ENCODE measurements at places on chromosomes 13 and 19.
A peak's percentile ranks its signal among the peaks of the same experiment; 100 is the strongest.

- DNase-seq = no peak
Measured at GRCh38 chr13:73800011-73800410, 334.2 kb downstream of the KLF12 start.

GRCh38 chr13:23696610-23697009, 126.4 kb downstream of the TNFRSF19 start:
- no peak for DNase-seq

GRCh38 chr19:43768273-43769050, 12.3 kb downstream of the KCNN4 start:
- DNase-seq = no peak

DNA sequence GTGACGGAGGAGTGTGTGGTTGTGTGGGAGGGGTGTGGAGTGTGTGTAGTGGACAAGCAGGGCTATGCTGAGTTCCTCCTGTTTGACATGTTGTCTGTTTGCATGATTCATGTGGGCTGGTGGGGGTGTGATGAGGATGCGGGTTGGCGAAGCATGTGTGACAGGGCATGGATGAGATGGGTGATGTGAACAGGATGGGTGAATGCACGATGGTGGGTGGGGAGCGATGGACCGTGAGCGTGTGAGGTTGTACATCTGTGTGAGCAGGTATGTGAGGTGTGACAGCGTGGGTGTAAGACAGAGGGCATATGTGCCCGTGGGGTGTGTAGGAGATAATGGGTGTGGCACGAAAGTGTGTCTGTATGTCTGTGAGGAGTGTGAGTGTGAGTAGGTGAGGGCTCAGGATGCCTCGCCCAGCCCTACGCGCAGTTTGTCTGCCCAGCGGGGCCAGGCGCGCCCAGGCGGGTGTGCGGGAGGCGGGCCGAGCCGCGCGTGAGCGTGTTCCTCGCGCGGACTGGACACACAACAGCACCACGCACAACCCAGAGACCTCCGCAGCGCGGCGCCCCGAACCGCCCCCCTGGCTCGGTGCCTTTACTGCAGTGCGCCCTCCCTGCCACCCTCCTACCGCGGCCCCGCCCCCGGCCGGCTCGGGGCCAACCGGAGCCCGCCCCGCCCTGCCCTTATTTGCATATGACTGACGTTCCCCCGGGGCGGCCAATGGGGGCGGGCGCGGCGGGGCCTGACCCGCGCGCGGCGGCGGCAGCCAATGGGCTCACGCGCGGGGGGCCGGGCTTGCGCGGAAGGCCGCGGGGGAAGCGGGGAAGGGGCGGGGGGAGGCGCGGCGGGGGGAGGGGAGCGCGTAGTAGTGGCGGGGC, 14.4 kb downstream of the CIC start:
- DNase-seq = peak; percentile 93

DNA sequence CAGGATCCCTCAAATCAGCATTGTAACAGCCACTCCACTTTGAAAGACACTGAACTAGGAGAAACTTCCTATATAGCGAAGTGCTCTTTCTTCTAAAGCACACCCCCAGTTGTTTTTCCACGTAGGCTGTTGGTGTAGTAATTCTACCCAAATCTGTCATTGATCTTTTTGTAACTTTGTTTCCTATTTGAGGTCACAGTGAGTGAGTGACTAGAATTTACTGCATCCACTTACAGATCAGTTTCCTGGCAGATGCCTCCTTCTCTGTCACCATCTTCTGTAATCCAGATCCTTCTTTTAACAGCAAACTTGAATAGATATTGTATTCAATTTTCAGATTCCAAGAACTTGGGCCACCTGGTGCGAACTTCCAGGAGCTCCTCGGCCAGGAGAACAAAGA, 15.3 kb downstream of the ZAR1L start:
- no peak for DNase-seq

GRCh38 chr19:2099937-2100718, 3.4 kb downstream of the IZUMO4 start:
- DNase-seq = no peak

- DNase-seq = no peak
Measured at GRCh38 chr19:7497292-7497691, 8.5 kb upstream of the PEX11G start.

GRCh38 chr13:85508683-85509329, 290.4 kb downstream of the SLITRK6 start:
- DNase-seq = no peak

- DNase-seq = no peak
Measured at GRCh38 chr13:45178349-45179162, 22.3 kb downstream of the KCTD4 start.

GRCh38 chr13:51453207-51453958, 547 bp upstream of the INTS6 start:
- DNase-seq = peak; percentile 59

DNA sequence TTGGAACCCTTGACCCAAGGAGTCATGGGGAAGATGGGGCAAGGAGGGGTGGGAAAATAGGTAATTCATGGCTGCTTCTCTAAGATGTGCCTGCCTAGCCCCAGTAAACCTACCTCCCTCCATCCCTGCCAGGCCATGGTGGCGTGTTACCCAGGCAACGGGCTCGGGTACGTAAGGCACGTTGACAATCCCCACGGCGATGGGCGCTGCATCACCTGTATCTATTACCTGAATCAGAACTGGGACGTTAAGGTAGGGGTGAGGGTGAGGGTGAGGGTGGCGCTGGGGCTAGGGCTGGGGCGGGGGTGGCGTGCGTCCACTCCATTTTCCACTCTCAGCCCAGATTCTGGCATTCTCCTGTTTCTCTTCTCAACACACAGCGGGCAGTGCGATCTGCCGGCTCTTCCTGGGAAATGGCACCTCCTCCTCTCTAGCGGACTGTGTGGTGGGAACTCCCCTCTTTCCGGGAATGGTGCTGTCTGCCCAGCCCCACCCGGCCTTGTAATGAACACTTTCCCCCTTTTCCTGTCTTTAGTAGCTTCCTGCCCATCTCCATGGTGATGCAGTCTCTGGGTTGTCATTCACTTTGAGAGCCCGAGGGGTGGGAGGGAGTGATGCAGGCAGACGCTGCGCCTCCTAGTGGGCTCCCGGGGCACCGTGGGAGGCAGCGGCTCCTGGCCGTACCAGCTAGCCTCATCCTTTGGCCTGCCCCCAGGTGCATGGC, 7.6 kb downstream of the EGLN2 start:
- DNase-seq = no peak

DNA sequence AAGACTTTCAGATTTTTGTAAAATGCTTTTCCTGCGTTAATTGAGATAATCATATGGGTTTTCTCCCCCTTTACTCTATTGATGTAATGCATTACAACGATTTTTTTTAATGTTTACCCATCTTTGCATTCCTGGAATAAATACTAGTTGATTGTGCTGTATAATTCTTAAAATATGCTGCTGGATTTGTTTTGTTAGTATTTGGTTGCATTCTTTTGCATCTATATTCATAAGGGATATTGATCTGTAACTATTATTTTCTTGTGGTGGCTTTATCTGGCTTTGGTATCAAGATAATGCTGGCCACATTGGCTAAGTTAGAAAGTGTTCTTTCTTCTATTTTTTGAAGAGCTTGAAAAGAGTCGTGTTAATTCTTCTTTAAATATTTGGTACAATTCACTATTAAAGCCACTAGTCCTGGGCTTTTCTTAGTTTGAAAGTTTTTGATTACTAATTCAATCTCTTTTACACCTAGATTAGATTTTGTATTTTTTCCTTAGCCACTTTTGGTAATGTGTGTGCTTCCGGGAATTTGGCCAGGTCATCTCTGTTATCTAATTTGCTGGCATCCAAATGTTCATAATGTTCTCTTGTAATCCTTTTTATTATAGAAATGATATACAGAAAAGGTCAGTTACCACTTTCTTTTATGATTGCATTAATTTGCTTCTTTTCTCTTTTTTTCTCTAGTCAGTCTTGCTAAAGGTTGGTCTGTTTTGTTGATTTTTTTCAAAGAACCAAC, 29.8 kb downstream of the KL start:
- no peak for DNase-seq

GRCh38 chr13:99009987-99010551, 32.2 kb upstream of the DOCK9 start:
- no peak for DNase-seq

GRCh38 chr13:113267642-113268405, 29.2 kb upstream of the LAMP1 start:
- DNase-seq = no peak

GRCh38 chr13:42394711-42395085, 122.7 kb downstream of the AKAP11 start:
- DNase-seq = no peak

DNA sequence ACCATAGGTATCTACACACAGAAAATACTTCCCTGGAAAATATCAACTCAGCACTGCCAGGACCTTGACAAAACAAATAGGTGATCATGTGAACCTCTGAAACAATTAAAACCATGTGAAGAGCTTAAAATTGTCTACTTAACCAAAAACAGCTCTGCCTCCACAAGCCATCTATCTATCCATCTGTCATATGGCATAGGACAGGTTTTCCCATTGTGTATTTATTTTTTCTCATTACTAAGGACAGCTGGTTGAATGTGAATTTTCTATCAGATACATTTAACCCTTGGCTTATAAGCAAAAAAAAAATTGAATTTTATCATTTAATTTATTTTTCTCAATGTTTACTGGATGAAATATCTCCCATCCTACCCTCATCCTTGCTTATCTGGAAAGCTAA, 279.5 kb downstream of the PCDH9 start:
- DNase-seq = no peak

GRCh38 chr19:39846678-39847486, 703 bp upstream of the FBL start:
- no peak for DNase-seq

- no peak for DNase-seq
Measured at GRCh38 chr19:10809651-10810285, 26.2 kb downstream of the TMED1 start.

DNA sequence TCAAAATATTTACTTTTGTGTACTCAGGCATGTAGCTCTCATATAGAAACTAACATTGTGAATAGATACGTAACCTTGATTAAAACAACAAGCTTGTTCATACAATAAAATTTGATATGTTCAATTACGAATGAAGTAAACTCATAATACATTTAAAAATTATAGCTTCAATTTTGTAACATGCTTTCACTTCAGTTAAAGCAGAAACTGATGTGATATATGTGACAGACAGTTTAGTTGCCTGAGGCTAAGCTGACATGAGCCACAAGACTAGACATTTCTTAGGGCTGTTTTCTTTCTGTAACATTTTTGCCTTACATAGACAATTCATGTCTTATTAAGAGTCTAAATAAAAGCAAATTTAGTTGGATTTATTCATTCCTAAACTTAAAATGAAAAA, 526.0 kb downstream of the PCDH9 start:
- DNase-seq = no peak

- DNase-seq = no peak
Measured at GRCh38 chr13:29957320-29957719, 106.9 kb upstream of the UBL3 start.

DNA sequence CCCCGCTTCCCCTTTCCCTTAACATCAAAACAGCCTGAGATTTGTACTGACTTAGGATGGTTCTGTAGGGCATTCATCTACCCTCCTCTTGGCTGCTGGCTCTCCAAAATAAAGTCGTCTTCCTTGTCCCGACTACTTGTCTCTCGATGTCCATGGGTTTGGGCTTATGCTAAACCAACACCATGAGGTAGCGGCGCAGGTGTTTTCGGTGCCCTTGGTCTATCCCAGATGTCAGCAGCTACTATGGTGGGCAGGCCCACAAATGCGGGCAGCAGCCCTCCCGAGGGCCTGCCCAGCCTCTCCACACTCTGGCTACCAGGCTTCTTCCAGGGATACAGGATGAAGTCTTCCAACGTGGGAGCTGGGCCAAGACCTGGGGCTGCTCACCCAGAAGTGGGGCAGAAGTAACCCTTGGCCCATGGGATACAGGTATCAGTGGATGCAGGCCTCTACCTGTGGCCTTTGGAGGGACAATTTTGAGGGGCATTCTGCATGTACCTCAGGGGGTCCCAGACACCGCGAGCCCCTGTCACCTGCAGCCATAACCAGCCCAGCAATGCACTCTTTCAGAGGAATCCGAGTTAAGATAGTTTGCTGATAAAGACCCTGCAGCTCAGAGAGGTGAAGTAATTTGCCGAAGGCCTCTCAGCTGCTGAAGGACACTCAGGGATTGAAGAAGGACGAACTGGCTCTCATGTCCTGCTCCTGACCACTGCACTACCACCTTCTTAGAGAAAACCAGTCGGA, 47.8 kb upstream of the VSTM2B start:
- DNase-seq = no peak

GRCh38 chr13:49220036-49220855, at the start of gene MLNR:
TSS of gene MLNR (plus strand) at chr13:49220338. CDS start at chr13:49220338, 0 bp downstream.
- DNase-seq = no peak
